Activated T-cell treated with anti-CD3 and anti-CD28 coated beads, Interleukin-2, amount 50 U/mL, for 72 hours (primary cell): ENCODE measurements at places on chromosomes 16 and 17. TPM values are rescaled to one million over a fixed set of nuclear protein-coding genes. Genes with fewer than 3 reads are reported as not detected.
A peak's percentile ranks its signal among the peaks of the same experiment; 100 is the strongest.

Gene PIMREG
- total RNA-seq = 7.3 TPM

- H3K27me3 ChIP-seq = no peaks in the 10 kb centered on the region
- H3K27ac ChIP-seq = no peak overlapping the region
- H3K4me3 ChIP-seq = no peak overlapping the region
- H3K36me3 ChIP-seq = no peaks in the 10 kb centered on the region
- no peak for DNase-seq
Measured at GRCh38 chr17:13055131-13055530, 37.3 kb upstream of the ELAC2 start.

- peaks cover 36% of the 10 kb centered on the region for H3K4me1 ChIP-seq
- H3K4me3 ChIP-seq = peak overlapping the region; percentile 100
- peak overlapping the region; percentile 99 for H3K27ac ChIP-seq
- peaks cover 36% of the 10 kb centered on the region for H3K36me3 ChIP-seq
- no peak for DNase-seq
Measured at GRCh38 chr17:81508639-81509206, 3.9 kb downstream of the ACTG1 start.

GRCh38 chr16:5615868-5616642 lies 518.5 kb upstream of the EEF2KMT start:
- no peak overlapping the region for H3K27ac ChIP-seq
- H3K4me1 ChIP-seq = no peaks in the 10 kb centered on the region
- peak; percentile 35 for DNase-seq
- H3K36me3 ChIP-seq = no peaks in the 10 kb centered on the region
- peaks cover 17% of the 10 kb centered on the region for H3K27me3 ChIP-seq

DNA sequence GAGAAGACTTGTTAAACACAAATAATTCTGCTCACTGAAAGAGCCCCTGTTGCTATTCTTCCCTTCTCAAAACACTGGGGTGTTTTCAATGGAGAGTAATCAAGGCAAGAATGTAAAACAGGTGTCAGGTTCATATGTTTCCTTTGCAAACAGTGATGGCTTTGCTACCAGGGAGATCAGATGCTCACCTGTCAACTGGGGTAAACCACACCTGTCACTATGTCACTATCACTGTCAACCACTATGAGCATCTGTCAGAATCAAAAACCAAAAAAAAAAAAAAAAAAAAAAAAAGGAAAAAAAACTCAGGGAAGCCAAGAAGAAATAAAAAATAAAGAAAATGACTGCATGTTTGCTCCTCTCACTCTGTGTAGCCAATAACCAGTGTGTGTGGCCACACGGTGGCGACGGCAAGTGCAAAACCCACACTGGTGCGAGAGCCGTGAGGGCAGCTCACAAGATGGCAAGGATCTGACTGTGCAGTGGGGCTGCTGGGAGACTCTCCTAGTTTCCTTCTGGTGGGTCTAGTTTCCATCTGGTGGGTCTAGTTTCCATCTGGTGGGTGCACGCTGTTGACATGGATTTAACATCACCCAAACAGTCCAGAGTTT lies 22.7 kb downstream of the USP22 start:
- H3K4me3 ChIP-seq = no peak overlapping the region
- peaks cover 51% of the 10 kb centered on the region for H3K36me3 ChIP-seq
- H3K27ac ChIP-seq = peak overlapping the region; percentile 72
- peaks cover 23% of the 10 kb centered on the region for H3K4me1 ChIP-seq
- H3K27me3 ChIP-seq = no peaks in the 10 kb centered on the region

Gene ENPP7
- not detected for total RNA-seq

GRCh38 chr16:82763371-82763770 lies 136.6 kb downstream of the CDH13 start:
- H3K27me3 ChIP-seq = peaks cover 27% of the 10 kb centered on the region
- no peaks in the 10 kb centered on the region for H3K36me3 ChIP-seq
- peaks cover 6% of the 10 kb centered on the region for H3K4me1 ChIP-seq
- no peak overlapping the region for H3K4me3 ChIP-seq
- no peak overlapping the region for H3K27ac ChIP-seq

GRCh38 chr16:75127713-75128415 lies 11.3 kb upstream of the LDHD start:
- H3K27ac ChIP-seq = no peak overlapping the region
- H3K36me3 ChIP-seq = peaks cover 1% of the 10 kb centered on the region
- H3K4me3 ChIP-seq = no peak overlapping the region
- H3K4me1 ChIP-seq = peaks cover 10% of the 10 kb centered on the region
- no peaks in the 10 kb centered on the region for H3K27me3 ChIP-seq

Gene PNMT
- 0.67 TPM for total RNA-seq

DNA sequence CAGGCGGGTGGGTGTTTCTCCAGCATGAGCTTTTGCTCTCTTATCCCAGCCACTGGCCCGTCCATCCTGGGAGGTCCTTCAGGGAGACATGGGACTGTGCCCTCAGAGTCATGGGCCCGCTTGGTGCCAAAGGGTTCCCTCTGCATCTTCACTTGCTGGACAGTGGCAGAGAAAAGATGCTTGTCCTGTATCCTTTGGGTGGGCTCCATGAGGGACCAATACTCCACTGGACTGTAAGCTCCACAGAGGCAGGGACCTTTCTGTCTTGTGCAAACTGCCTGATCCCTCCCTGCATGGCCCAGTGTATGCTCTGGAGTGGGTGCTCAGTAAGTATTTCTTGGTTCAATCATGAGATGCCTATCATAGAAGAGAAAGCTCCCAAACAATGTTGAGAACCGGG lies 184.8 kb upstream of the WSCD1 start:
- peaks cover 23% of the 10 kb centered on the region for H3K27me3 ChIP-seq
- no peak for DNase-seq
- H3K36me3 ChIP-seq = no peaks in the 10 kb centered on the region
- H3K27ac ChIP-seq = no peak overlapping the region
- no peaks in the 10 kb centered on the region for H3K4me1 ChIP-seq

DNA sequence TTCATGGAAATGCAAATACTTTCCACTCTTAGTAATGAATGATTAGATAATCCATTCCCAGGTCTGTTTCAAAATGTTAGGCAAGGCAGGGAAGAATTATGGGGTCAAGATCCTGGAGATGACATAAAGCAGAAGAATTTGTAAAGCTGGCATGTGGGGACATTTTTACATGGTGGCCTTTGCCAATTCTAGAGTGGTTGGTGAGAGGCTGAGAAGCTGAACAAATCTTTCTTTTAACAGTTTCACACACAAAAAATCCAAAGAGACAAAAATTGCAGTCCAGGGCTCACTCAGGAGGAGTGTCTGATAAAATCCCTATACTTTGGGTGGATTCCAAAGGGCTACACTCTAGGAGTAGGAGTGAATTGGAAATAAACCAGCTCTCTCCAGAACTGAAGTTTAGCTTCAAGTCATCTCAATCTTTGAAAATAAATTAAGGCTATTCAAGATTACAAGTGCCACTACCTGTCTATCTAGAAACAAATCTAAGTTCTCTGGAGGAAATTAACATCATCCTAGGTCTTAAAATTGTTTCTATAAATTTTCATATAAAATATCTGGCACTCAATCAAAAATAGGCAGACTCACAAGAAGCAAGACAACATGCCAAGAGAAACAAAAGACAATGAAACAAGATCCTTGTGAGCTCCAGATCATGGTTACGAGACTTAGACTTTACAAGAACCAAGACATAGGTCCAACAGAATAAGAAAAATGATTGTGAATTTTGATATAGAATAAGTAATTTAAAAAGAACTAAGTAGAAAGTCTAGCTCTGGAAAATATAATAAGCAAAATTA lies 113.0 kb upstream of the AXIN2 start:
- H3K4me3 ChIP-seq = no peak overlapping the region
- H3K36me3 ChIP-seq = no peaks in the 10 kb centered on the region
- DNase-seq = no peak
- H3K27me3 ChIP-seq = no peaks in the 10 kb centered on the region
- no peak overlapping the region for H3K27ac ChIP-seq

Gene PRAC1
- not detected for total RNA-seq

GRCh38 chr16:78154729-78155461 lies 55.4 kb downstream of the WWOX start:
- H3K36me3 ChIP-seq = no peaks in the 10 kb centered on the region
- DNase-seq = no peak
- no peak overlapping the region for H3K27ac ChIP-seq
- H3K4me3 ChIP-seq = no peak overlapping the region
- peaks cover 7% of the 10 kb centered on the region for H3K4me1 ChIP-seq
- no peaks in the 10 kb centered on the region for H3K27me3 ChIP-seq

- H3K36me3 ChIP-seq = no peaks in the 10 kb centered on the region
- peak; percentile 77 for DNase-seq
- no peak within 1 kb of the TSS for H3K27ac ChIP-seq
- peaks cover 6% of the 10 kb centered on the region for H3K27me3 ChIP-seq
Measured at GRCh38 chr17:75587675-75588595, at the start of gene MYO15B. Gene MYO15B, plus strand, starts transcription at chr17:75587800. Its CDS starts 258 bp downstream, at chr17:75588058.

DNA sequence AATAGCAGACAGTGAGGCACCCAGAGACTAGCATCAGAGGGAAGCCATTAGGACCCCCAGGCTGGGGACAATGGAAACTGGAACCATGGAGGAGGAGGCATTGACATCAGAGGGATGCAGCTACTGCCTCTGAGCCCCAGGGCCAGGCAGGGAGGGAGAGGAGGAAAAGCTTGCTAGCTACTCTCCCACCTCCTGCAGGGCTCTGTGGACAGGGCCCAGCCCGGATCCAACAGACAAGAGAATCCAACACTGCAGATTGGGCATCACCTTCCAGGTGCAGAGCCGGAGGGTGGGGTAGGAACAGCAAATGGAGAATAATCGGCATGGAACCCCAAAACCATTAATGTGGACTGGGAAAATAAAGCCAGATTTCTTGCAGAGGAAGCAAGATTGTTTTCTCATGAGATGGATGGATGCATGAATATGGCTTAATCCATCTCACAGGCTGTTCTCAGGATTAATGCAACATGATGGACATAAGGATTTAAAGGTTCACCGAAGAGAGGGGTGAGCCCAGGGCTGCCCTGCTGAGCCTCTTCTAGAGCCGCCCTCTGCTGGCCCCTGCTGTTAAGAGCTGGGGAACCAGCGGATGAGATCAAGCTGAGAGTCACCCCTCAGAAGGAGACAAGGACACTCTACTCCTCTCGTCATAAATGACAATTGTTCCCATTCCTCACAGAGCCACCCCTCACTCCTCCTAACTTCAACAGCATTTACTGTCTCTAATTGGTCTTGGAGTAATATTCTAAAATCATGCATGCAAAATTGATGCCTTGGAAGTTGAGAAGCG lies 48.8 kb downstream of the DNAH3 start:
- H3K4me3 ChIP-seq = no peak overlapping the region
- H3K4me1 ChIP-seq = no peaks in the 10 kb centered on the region
- DNase-seq = peak; percentile 13
- no peaks in the 10 kb centered on the region for H3K36me3 ChIP-seq
